Activated CD8-positive, alpha-beta T cell treated with anti-CD3 and anti-CD28 coated beads for 36 hours (primary cell): ENCODE measurements at places on chromosomes 16 and 17. TPM values are rescaled to one million over a fixed set of nuclear protein-coding genes. Genes with fewer than 3 reads are reported as not detected.

Gene HOXB4
- total RNA-seq, result 2.0 TPM

Gene OR4D1
- total RNA-seq, result 0.25 TPM

Gene NLGN2
- total RNA-seq, result 9.4 TPM

Gene OTOP2
- total RNA-seq, result not detected

DNA sequence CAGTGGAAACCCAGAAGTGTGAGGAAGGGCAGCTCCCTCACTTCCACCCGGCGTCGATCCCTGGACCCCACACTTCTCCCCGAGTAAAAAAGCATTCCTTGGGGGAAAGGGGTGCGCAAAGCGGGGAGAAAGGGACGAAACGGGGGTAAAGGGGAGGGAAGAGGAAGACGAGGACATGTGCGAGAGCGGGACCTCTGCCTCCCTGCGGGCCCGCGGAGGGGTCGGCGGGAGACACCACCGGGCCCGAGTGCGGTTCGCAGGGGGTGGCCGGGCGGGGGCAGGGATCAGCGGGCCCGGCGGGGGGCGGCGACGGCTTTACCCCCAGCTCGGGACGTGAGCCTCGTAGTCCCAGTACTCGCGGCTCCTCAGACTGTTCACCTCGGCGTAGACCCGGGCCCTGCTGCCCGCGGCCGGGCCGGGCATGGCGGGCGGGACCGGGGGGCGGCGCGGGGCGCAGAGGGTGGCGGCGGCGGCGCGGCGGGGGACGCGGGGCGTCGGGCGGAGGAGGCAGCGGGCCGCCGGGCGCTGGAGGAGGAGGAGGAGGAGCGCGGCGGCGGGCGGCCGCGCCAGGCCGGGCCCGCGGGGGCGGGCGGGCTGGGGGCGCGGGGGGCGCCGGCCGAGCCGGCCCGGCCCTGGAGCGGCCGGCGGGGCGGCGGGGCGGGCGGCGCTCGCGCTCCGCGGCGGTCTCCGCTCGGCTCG is 443 bp downstream of the CSNK2A2 start:
- peak; percentile 5 for DNase-seq

DNA sequence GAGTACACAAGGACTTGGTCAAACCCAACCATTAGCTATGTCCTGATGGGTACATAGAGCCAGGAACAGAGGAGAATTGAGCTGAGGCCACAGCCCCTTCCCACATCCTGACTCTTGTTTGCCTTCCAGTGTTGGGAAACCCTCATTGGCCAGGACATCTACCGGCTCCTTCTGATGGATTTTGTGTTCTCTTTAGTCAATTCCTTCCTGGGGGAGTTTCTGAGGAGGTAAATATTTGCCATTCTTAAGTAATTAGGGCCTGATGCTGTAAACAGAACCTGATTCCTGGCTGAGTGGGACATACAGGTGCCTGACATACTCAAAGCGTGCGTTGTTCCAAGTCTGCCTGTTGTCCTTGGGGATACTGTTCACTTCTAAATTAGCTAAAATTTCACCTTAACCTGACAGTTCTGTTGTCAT is 42.6 kb downstream of the GDE1 start:
- no peak for DNase-seq

- peak; percentile 41 for DNase-seq
These were observed 42.4 kb upstream of the AKTIP start for GRCh38 chr16:53545433-53545832.

- DNase-seq, result no peak
These were observed 241.3 kb upstream of the TBX2 start for GRCh38 chr17:61158376-61158775.

- DNase-seq, result peak; percentile 65
These were observed 73.5 kb downstream of the CYTH1 start for GRCh38 chr17:78708510-78708973.
